ENCODE measurements at places on chromosomes 7 and 10. TPM values are rescaled to one million over a fixed set of nuclear protein-coding genes. Genes with fewer than 3 reads are reported as not detected.

C10orf62 gene
- 0.46 TPM for total RNA-seq

PDK4 gene
- 433 TPM for total RNA-seq

CPED1 gene
- total RNA-seq = 120 TPM

OGDHL gene
- total RNA-seq = not detected

LSM8 gene
- 20.8 TPM for total RNA-seq

DNA sequence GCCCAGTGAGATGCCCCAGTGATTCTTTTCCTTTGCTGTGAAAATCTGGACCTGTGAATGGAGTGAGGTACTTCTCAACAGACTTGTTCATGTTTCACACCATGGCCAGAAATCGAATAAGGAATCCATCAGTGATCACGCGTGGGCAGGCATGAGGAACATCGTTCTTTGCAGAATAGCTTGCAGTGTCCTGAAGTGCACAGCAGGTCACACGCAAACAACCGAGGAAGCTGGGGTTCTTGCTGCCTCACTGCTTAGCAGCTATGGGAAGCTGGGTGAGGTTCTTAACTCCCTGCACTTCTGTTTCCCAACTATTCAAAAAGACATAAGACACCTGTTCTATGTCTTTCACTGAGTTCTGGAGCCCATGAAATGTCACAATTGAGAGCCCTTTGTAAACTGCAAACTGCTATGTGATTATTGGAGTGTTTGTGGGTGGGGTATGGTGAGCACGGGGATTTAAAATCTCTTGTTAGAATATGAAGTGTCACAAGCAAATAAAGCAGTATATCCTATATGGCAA lies 253.4 kb downstream of the KIAA1217 start:
- DNase-seq = no peak

DNA sequence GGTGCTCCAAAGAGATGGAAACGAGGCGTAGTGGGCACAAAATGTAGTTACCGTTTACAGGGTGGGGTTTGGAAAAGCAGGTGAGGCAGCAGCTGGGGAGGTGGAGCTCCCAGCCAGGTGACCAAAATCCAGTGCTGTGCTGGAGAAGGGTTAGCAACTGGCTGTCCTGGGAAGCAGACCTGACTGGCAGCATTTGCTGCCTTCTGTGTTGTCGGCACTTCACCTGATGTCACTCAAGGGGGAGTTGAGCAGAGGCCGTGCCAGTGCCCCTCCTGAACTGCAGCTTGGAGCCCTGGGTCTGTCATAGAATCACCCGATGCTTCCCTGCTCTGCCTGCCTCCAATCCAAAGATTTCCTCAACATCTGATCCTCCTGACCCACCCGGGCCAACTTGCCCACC lies 12.8 kb downstream of the GCK start:
- DNase-seq = no peak

DNA sequence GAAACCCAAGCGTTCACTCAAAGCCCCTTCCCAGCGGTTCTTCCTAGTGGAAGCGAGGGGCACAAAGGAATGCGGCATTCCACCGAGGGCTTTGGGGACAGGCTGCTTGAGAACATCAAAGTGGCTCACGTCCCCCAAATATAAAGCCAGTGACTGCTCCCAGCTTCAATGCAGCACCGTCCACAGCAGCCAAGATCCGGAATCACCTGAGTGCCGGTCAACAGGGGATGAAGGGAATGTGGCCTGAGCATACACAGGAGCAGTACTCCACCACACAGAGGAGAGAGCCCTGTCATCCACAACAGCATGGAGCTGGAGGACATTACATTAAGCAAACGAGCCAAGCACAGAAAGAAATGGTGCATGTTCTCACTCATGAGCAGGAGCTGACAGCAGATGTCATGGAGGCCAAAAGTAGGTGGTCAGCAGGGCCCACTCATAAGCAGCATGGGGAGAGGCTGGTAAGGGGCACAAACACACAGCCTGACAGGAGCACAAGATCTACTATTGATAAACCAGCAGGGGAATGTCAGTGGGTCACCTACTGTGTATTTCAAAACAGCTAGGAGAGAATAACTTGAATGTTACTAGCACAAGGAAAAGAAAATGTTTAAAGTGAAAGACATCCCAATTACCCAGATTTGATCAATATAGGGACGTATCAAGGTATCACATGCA lies 79.5 kb downstream of the DIP2C start:
- peak; percentile 54 for DNase-seq

DNA sequence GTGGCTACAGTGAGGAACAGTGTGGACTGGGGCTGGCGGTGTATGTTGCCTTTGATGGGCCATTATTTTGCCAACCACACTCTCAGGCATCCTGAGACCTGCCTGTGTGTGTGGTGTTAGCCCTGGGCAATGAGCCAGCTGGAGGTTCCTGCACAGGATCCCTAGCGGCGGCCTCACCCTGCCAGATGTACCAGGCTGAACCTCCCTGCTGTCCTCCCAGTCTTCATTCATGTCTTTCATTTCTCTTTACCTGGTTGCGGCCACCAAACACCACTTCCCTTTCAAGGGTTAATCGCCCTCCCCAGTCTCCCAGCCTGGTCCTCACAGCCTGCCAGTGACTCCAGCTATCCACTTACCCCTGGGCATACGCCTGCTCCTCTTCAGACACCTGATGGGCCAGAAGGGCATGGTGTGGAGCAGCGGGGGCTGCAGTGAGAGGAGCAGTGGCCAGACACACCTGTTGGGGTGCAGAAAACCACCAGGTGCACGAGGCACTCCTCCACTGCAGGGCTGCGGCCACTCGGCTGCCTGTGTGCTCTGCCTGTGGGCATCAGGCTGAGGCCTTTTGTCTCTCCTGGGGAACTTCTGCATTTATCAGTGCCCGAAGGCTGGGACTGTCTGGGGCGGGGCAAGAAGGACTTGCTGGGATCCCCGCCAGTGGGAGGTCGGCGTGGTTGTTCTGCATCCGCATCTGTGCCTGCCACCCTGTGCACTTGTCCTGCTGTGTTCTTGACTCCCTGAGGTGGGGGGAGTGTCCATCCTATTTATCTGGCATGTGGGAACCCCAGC lies 111.6 kb downstream of the ARHGAP22 start:
- no peak for DNase-seq

GRCh38 chr7:19489162-19489820 lies 219.5 kb downstream of the POLR1F start:
- peak; percentile 78 for DNase-seq

DNA sequence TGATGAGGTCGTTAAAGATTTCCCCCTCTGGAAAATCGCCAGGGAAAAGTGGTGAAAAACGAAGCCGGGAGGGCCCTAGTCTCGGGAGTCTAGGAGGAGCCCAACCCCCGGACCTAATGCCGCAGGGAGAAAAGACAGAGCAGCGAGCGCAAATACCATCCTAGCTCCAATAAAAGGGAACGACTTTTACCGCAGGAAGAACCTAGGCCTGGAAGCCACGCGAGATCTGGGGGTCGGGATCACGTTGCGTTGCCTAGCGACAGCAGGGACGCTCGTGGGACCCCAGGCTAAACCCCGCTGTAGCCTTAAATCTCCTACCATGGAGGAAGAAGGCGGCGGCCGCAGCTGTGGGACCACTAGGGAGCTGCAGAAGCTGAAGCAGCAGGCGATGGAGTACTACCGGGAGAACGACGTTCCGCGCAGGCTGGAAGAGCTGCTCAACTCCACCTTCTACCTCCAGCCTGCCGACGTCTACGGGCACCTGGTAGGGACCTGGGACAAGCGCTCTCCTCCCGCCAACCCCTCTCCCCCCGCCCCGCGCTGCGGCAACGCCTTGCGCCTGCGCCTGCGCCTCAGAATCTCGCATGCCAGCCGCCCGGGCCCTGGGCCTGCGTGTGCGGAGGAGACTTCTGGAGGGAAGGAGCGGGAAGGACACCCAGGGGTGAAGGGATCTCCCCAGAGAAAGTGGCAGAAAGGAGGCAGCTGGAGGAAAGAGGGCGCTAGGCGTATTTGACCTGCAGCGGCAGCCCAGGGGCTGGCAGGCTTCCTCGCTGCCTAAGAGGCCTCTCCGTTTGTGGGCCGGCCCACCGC lies at the start of gene ENO4:
TSS of gene ENO4 (plus strand) at position 252 of the 810 bp plus-strand sequence. CDS start at position 320, 68 bp downstream.
- DNase-seq = peak; percentile 92
